CD8-positive, alpha-beta T cell (primary cell): ENCODE measurements at places on chromosomes 3 and 15.
A peak's percentile ranks its signal among the peaks of the same experiment; 100 is the strongest.

DNA sequence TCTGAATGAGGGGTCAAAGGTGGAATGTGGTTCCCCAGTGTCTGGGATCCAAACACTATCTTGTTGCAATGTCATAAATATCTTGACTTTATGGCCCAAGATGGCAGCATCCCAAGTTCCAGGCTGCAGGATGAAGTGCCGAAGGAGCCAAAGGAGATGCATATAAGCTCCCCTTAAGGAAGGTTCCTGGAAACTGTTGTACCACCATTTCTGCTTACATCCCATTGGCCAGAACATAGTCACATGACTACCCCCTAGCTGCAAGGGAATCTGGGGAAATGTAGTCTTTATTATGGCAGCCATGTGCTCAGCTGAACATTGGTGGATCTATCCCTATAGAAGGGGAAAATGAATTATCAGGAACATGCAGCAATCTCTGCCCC, 54.3 kb downstream of the BDH1 start:
- no peak for DNase-seq

DNA sequence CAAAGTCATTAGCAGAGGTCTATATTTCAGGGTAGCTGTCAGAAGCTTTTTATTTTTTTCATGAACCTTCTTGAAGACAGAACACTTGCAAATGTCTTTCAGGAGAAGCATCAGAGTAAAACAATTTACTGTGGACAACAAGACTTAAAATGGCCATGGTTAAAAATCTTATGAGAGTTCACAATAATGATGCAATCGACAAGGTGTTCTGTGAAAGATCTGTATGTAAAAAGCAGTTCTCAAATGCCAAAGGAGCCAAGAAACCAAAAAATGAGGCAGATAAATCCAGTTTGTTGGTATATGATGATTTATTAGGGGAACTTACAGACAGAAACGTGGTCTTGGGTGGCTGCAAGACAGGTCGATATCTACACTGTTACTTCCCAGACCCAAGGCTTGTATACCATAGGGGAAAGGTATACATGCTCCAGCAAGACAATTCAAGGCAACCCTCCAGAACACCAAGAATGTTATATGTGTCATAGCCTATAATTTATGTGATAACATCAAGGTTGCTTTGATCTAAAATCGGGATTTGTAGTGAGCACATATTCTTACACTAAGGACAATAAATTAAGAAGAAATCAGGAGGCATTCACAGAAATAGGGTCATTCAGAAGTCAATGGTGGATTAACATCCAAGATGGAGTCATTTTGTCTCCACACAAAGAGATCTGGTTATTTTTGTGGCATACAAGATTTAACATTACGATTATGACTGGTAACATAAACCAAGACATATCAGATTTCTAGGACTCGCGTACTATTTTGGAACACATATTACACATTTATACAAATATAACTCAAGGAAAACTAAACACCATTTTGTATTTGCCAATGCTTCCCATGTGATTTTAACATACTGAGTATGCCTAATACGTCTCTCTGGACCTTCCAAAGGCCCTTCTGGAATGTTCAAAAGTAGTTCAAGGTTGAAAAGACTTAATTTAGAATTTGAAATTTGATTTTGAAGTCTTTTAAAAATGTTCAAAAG, 316.4 kb downstream of the THSD4 start:
- no peak for DNase-seq

GRCh38 chr3:172853921-172854666, 103.6 kb downstream of the ECT2 start:
- no peak for DNase-seq

- DNase-seq = peak; percentile 56
Observed at GRCh38 chr3:32175607-32176197, 62.8 kb upstream of the CMTM8 start.

GRCh38 chr3:177679568-177680471, 482.5 kb upstream of the TBL1XR1 start:
- peak; percentile 35 for DNase-seq

- no peak for DNase-seq
Observed at GRCh38 chr3:112366522-112366921, 33.6 kb downstream of the CD200 start.
